ENCODE measurements at places on chromosomes 1 and 21.

- no peak for DNase-seq
Measured at GRCh38 chr1:98331243-98331642, 330.3 kb upstream of the SNX7 start.

DNA sequence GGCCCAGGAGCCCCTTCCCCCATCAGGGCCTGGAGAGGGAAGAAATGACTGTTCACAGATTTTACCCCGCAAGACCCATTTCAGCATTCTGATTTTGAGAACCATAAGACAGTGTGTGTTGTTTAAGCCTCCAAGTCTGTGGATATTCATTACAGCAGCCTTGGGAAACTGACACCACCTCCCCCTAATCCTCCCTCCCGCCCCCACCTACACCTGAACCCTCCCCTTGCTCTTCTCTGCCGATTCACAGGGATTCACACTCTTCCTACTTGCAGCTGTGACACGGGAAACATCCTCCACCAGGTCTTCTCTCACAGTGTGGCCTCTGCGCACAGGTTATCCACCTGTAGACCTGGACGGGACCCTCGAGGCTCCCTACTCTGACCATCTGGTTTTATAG lies 50.1 kb downstream of the RIPK4 start:
- DNase-seq, result no peak

- DNase-seq, result peak; percentile 61
Measured at GRCh38 chr1:182054698-182055326, 6.7 kb downstream of the ZNF648 start.

GRCh38 chr21:33127154-33127867 lies 57.4 kb downstream of the OLIG1 start:
- DNase-seq, result peak; percentile 66

- DNase-seq, result peak; percentile 91
Measured at GRCh38 chr1:33060579-33061083, 20.3 kb upstream of the AZIN2 start.

DNA sequence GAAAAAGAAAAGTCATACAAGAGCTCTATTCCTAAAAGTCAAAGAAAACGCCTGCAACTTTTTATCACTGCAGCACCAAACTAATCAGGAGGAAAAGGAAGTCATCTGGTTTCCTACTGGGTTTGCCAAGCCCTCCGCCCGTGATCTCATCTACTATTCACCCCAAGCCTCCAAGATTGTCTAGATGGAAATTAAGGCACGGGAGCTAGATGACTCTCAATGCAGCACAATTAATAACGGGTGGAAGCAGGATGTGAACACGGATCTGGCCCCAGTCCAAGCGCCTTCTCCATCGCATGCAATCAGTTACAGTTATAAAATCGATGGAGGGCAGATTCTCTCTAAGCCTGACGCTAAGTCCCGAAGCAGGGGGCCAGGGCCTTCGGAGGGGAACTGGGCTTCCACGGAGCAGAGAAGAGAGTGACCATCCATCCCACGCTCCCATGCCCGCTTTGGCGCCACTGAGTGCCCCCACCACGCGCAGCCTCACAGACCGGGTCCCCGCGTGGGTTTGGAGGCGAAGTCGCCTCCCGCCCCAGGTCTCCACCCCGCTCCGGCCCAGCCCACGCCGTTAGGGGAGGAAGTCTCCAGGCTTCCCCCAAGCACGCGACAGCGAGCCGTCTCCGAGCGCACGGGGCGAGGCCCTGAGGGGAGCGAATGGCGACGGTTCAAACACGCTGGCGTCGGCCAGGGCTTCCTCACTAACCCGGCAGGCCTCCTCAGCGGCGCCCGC lies 1.8 kb downstream of the HSF2BP start:
- DNase-seq, result no peak

DNA sequence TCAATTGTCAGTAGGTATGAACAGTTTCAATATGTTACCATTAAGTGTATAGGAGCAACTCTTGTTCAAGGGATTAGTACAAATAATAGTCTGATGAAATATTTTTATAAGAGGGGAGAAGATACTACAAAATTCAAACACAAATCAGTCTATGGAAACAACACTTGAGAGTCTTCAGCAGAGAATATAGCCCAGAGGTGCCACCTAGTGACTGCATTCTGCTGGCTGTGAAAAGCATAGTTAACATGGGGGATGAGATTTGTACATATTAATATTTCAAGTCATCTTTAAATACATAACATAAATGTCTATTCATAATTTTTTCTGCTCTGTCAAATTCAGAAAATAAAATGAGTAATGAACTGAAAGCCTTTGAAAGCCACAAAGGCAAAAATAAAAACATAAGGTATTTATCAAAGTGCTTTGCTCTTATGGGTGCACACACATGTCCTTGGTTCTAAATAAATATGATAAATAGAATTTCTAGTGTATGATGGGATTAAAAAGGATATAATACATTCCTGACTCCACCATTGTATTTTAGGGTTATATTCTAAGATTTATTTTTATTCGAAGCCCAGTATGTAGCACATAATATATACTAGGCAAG lies 440.9 kb upstream of the ZRANB2 start:
- DNase-seq, result peak; percentile 20

DNA sequence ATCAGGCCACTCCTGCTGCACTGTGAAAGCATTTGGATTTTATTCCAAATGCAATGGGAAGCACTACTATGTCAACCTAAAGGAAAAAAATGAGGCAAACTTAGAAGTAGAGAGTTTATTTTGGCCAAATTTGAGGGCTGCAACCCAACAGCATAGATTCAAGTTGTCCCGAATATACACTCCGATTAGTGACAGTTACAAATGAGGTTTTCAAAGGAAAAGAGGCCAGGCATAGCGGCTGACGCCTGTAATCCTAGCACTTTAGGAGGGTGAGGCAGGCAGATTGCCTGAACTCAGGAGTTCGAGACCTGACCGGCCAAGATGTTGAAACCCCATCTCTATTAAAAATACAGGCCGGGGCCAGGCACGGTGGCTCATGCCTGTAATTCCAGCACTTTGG lies 78.9 kb upstream of the PUM1 start:
- DNase-seq, result no peak

- peak; percentile 36 for DNase-seq
Measured at GRCh38 chr1:8343464-8344001, 25.6 kb downstream of the SLC45A1 start.

DNA sequence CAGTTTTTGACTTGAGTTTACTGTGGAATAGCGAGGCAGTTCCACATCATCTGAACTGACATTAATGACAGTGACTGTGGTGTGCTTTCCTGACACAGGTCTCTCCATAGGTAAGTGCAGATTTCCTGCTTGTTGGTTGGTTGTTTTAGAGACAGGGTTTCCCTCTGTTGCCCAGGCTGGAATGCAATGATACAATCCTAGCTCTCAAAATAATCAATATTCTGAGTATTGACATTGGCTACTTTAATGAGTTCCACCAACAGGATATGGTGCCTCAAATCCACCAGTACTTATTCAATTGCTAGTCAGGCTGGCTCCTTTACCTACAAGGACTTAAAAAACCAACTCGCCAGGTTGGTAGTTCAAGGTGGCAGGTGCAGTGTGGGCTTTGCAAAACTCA lies 63.8 kb downstream of the CLSTN1 start:
- DNase-seq, result no peak

- DNase-seq, result no peak
Measured at GRCh38 chr21:41576013-41576615, 68.2 kb upstream of the TMPRSS2 start.

DNA sequence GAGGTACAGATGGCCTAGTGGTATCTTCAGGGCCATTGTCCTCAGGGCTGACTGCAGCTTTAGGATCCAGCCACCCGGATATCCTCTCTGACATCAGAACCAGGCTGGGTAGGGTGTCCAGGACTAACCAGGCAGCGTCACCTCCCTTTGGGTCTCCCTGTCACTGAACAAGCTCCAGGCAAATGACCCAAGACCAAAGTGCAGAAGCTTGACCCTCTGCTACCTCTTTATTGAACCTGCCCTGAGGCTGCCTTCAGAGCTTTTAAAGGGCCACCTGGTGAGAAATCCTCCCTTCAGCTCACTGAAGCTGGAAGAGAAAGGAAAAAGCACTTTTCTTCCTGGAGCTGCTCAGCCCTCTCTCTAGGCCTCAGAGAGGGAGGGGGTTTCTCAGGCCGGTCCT lies 79.1 kb upstream of the VAMP3 start:
- no peak for DNase-seq

DNA sequence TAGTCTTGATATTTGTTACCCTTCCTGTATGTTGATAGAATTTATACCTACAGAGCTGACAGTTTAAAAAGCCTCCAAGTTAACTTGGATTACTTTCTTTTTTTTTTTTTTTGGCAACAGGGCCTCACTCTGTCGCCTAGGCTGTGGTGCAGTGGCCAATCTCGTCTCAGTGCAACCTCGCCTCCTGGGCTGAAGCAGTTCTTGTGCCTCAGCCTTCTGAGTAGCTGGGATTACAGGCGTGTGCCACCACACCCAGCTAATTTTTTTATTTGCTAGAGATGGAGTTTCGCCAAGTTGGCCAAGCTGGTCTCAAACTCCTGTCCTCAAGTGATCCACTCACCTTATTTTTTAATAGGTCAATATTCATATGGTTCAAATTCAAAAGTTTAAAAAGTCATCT lies 32.7 kb downstream of the WDTC1 start:
- DNase-seq, result no peak

- peak; percentile 40 for DNase-seq
Measured at GRCh38 chr21:40143822-40144525, 276.7 kb downstream of the PCP4 start.

DNA sequence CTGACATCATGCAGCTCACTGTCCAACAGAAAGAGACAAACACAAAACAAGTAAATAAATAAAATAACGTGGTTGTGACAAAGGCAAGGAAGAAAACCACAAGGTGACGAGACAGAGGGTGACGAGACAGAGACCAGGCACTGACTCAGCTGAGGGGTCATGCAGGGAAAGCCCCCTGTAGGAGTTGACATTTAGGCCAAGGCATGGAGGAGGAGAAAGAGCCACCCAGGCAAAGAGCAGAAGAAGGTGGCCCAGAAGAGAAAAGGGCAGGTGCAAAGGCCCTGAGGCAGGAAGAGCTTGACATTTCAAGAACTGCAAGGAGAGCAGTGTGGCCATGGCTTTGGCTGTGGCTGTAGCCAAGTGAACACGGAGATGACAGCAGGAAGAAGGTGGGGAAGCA lies 65.1 kb upstream of the ID3 start:
- no peak for DNase-seq

- DNase-seq, result no peak
Measured at GRCh38 chr1:180952657-180953013, 39.9 kb downstream of the KIAA1614 start.

DNA sequence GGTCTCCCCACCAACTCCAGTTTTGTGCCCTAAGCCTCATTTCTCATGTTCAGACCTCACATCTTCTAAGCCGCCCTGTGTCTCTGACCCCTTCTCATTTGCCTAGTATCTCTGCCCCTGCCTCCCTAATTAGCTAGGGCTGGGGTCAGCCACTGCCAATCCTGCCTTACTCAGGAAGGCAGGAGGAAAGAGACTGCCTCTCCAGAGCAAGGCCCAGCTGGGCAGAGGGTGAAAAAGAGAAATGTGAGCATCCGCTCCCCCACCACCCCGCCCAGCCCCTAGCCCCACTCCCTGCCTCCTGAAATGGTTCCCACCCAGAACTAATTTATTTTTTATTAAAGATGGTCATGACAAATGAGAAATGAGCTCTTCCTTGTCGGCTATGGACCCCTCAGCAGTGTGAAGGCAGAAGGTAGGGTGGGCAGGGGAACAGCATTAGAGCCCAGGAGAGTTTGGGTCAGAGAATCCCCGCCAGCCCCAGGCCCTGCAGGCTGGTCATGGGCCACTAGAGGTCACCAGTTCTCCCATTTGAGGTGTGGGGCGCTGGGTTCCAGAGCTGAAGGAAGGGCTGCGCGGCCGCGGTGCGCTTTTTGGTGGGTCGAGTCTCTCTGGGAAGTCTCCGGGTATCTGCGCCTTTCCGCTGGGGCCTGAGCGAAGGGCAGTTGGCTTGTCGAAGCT lies 11.5 kb downstream of the ADAMTSL4 start:
- peak; percentile 85 for DNase-seq

GRCh38 chr21:43643193-43643592 lies 16.1 kb downstream of the HSF2BP start:
- no peak for DNase-seq

DNA sequence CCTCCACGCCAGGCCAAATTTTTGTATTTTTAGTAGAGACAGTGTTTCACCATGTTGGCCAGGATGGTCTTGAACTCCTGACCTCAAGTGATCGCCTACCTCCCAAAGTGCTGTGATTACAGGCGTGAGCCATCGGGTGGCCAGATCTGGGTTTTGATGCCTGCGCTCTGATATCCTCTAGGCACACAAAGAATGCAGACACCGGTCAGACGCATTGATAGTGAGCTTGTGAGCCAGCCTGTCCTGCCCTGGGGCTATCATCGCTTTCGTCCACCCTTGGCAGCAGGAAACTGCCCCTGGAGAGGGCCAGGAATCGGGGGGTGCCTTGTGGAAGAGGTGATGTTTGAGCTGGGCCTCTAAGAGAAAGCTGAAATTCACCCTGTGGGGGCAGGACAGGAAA lies 4.0 kb downstream of the FBLIM1 start:
- no peak for DNase-seq

- no peak for DNase-seq
Measured at GRCh38 chr1:17847111-17847510, 92.0 kb downstream of the ACTL8 start.

- DNase-seq, result no peak
Measured at GRCh38 chr1:175073061-175073460, 5.4 kb downstream of the TNN start.

GRCh38 chr1:78286686-78287085 lies 204.1 kb upstream of the PTGFR start:
- no peak for DNase-seq

DNA sequence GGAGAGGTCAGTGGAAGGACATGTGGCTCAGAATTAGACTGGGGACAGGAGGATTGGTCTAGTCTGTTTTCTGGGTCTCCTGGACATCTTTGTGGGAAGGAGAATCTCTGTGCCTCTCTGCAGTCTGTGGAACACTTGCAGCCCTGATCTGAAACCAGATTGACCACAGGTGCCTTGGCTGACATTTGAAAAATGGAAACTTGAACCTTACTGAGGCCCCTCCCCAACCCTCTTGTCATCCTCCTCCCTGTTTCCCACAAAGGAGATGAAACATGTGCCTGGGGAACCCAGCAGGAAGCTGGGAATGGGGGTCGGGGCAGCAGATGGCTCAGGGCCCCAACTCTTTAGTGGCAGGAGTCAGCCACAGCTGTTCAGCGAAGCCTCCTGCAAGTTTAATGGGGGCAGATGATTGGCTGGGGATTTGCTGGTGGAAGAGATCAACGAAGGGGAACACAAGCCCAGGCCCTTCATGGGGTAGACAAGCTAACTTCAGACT lies 18.1 kb downstream of the VASH2 start:
- DNase-seq, result no peak
